ENCODE measurements at places on chromosomes 4 and X. TPM values are rescaled to one million over a fixed set of nuclear protein-coding genes. Genes with fewer than 3 reads are reported as not detected.

The UGT2B17 gene
- total RNA-seq: not detected

The SYP gene
- 1.4 TPM for total RNA-seq

The JCHAIN gene
- total RNA-seq: not detected

The SYTL5 gene
- total RNA-seq: 0.26 TPM

GRCh38 chrX:10612215-10612614 lies 8.2 kb downstream of the MID1 start:
- no peak for DNase-seq

DNA sequence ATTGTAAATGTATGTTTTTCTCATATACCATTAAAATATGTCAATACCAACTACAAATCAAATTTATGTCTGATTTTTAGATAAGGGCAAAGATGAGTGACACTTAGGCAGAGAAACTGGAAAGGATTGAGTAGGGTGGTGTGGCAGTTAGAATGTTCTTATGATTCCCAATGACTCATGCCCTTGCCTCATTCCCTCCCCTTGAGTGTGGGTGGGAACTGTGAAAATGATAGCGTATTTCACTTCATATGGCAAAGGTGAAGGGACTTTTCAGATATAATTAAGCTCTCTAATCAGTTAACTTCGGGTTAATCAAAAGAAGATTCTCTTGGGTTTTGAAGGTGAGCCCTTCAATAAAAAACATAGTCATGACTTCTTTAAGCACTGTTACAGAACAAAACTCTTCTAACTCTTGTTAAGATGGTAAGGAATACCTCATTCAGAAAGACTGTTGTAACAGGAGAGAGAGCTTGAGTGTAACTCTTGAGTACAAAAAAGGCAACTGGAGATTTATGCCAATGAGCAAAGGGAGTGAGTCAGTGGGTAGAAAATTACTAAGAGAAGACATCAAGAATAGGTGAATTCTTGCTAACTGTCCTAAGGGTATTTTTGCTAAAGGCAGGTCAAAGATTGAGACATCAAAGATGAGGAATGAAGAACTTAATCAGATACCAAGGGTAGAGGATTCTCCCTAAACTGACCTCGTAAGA lies 329.5 kb downstream of the KCTD8 start:
- no peak for DNase-seq

DNA sequence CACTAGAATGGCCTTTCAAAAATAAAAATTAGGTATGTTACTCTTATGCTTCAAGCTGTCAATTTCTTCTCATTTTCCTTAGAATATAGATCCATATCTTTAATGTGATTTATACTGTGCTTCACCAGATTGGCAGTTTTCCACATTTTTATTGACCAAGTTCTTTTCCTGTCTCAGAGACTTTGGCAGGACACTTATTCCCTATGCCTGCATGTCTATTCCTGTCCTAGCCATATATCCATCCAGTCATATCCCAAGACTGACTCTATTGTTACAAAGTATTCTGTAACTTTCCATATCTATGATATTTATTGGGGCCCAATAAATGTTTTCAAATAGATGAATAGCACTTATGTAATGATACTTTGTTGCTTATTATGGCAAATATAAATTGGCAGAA lies 450.7 kb downstream of the GASK1B start:
- no peak for DNase-seq

GRCh38 chr4:33850371-33850902 lies 2393.9 kb downstream of the ARAP2 start:
- no peak for DNase-seq

GRCh38 chr4:7104366-7105031 lies 36.6 kb upstream of the GRPEL1 start:
- no peak for DNase-seq

- DNase-seq: no peak
Observed at GRCh38 chr4:20418861-20419451, 167.3 kb downstream of the SLIT2 start.

DNA sequence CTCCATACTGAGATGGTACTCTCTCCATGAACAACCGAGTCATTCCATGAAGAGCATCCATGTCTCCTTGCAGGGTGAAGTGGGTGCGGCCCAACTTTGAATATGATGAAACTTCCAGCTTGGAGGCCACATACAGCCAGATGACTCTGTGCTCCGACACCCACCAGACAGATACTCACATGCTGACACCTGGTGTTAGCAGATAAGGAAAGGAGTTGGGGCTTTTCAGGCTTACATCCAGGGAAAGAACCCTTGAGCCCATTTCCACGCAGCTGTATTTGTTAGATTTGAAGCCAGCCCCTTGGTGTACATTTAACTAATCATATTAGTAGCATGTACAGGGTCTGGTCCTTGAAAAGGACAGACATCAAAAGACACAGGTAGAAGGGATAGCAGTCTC lies 62.1 kb upstream of the PRRG3 start:
- DNase-seq: no peak

DNA sequence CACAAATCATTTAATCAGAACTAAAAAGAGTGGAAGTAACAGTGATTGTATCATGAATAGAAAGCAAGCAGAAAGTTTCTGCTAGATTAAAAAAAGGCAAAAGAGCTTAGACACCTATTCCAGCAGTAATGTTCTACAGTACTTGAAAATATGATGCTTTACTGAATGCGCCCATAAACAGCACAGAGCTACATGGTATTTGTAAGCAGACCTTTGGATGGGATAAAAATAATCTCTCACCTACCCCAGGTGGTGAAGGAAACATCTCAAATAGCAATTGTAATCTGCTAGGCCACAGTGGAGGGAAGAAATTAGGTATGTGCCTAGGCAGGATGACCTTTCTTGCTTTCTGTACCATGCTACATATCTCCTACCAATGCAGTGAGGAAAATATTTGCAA lies 280.9 kb upstream of the PRKX start:
- no peak for DNase-seq

DNA sequence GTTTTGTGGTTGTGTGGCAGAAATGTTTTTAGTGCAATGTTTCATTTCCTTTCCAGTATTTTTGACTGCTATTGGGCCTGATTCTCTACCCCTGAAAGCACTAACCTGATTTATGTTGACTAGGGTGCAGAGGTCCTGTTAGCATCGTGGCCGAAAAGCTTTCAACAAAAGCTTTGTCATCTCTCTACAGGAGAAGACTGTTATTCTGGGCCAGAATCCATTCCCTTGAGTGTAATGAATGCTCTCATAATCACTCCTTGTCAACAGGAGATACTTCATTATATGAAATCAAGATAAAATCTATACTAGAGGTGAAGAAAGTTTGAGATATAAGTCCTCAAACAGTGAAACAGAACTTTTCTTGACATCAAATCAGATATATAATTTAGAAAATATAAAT lies 195.5 kb downstream of the ZNF330 start:
- no peak for DNase-seq

GRCh38 chr4:120466429-120466828 lies 399.8 kb upstream of the MAD2L1 start:
- DNase-seq: no peak

Data from chondrocyte (in vitro differentiated cells).